ENCODE measurements at places on chromosomes 7 and 10.

DNA sequence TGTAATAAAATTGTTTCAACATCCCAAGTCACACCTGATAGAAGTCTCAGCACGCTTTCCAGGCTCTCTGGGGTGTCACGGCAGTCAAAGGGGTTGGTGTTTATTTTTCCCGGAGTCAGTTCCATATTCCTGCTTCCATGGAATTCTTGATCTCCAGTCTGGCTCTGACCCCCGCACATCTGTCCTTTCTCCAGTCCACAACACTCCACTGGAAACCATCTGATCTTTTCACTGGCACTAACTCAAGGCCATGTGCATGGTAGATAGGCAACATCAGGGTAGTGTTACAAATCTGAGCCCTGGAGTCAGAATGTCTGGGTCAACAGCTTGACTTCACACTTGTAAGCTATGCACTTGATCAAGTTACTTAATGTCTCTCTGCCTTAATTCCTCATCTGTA, 176.2 kb downstream of the WDR11 start:
- DNase-seq = no peak

DNA sequence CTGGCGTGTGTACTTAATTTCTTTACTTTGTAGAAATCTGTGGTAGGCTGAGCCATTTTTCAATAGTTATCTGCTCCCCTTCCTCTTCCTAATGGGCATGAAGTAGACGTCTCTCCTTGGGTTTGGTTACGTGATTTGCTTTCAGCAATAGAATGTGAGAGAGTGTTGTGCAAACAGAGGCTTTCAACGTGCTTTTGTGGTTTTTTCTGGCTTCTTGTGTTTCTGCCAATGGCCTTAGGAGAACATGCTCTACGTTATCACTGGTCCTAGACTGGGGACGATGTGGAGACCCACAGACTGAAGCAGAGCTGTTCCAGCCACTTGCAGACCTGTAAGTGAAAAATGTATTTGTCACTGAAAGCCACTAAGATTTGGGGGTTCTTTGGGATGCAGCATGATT, 107.2 kb upstream of the NPTX2 start:
- DNase-seq = no peak

GRCh38 chr10:50512743-50513416, 110.9 kb downstream of the SGMS1 start:
- peak; percentile 45 for DNase-seq

DNA sequence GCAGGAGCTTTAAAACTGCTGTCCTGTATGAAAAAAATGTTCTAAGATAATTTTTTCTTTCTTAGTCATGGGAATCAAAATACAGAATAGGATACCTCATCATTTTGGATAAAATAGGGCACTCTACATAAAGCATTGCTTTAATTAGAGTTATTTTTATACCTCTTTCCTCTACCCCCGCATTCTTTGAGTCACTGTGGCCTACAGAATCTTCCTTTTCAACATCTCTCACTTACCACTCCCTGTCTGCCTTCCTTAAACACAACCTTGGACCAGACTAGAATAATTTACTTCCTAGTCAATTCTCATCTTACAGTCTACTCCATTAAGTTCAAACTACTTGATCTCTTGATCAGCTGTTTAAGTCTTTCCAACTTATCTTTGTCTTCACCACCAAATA, 462.3 kb downstream of the PHTF2 start:
- no peak for DNase-seq

DNA sequence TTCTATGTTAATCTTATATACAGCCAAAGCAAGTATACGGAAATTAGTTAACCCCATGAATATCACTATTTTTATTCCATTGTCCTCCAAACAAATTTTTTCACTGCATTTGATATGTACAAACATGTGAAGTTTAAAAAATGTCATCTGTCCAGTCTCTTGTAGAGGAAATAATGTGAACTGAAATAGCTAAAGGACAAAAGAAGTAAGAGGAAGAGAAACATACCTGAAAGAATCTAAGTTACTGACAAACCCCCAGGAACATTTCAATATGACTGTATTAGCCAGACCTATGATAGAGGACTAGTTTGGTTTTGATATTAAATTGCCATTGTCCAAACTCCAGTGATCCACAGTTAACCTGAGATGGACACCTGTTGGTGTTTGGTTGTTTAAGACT, 80.6 kb downstream of the NRCAM start:
- no peak for DNase-seq

DNA sequence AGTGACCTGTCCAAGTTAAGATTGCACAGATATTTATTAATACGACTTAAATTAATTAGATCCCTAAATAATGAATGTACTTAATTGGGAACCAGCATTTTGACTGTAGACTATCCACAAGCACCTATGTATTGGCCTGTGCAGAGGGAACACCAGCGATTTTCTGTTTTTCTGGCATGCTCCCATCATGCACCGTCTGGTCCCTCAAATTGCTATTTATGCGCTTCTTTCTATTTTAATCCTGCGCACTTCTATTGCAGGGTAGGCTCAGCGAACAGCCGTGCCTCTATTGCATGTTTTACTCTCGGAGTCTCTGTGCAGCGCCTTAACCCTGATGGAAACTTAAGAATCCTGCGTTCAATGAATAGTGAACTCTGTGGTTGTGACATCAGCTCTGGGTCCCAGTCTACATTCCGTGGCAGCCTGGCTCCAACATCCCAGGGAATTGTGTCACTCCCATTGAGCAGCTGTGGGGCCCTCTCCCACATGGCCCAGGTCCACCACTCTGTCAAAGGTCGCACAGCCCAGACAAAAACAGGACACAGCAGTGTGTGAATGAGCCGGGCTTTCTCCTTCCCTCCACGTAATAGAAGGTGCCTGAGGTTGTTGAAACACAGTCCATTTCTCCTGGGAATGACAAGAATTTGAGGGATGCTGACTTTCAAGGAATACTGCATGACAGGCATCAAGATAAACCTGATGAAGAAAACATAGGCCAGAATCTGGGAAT, 239.7 kb upstream of the KLF6 start:
- DNase-seq = no peak

- no peak for DNase-seq
These were observed 76.2 kb upstream of the HABP2 start for GRCh38 chr10:113476673-113477072.

DNA sequence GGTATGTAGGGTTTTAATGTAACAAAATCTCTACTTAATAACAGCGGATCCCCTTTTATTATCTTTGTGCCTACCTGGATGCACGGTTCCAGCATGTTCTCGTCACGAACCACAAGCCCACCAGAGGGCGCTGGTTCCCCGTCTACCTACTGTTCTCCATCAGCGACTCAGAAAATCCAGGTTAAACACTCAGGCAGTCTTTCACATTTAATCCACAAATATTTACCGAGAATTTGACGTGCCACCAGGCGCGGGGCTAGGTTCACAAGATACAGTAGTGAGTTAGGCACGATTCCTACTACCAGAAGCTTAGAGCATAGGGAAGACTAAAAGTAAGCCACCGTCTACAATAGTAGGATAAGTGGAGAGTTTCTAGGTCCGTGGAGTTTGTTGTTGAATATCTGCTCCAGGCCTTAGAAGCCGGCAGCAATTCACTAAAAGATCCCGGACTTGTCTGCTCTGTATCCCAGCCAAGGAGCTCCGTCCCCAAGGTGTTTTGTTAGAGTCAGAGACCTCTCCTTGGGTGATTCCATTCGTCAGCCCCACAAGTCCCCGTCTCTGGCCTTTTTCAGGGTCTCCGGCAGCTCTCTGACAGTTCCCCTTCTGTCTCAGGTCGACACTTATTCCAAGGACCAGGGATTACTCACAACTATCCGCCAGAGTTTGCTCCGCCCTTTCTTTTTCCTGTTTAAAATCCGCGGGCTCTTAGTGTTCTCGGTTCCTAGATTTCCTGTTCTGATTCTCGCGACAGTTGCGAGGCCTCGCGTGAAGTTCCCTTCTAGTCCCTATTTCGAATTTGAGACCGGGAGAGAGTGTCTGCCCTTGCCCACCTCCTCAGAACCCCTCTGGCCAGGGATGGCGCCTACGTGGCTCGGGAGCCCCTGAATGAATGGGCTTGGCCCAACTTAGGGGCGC, 1.5 kb upstream of the KAZALD1 start:
- DNase-seq = peak; percentile 89

GRCh38 chr10:5532307-5532605, 7.5 kb downstream of the CALML3 start:
- no peak for DNase-seq
